ENCODE measurements at places on chromosomes 1 and 21.

DNA sequence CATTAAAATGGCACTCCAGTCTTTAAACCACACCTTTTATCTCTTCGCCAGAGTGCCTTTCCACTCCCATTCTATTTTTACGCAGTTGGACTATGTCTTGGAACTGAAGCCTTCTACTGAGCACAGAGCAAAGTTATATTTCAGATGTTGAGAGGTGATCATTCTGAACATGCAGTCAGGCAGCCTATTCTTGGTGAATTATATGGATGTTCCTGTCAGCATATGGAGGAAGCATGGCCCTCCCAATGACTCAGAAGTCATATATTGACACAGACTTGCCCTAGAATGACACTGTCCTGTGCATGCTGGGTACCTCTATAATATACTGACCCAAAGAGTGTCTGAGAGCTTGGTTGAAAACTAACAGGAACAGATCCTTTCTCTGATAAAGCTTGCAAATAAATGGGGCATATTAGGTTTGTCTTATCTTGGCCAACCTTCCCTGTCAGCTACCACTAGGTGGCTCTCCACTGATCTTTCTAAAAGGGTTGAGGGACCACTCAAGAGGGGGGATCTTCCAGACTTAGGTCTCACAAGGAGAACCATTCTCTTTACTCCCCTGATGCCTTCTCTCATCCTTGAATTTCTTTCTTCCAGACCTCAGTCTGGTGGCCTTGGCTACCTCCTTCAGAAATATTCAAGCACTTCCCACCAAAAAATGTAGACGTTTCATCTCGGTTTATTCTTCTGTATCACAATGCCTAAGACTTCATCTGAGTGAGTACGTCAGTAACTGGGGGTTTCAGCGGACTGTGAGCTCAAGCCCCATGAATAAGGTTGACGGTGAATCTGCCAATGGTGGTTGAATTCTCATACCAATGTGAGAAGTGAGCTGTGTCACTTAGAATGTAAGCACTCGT, 11.8 kb upstream of the ALG14 start:
- no peak for DNase-seq

DNA sequence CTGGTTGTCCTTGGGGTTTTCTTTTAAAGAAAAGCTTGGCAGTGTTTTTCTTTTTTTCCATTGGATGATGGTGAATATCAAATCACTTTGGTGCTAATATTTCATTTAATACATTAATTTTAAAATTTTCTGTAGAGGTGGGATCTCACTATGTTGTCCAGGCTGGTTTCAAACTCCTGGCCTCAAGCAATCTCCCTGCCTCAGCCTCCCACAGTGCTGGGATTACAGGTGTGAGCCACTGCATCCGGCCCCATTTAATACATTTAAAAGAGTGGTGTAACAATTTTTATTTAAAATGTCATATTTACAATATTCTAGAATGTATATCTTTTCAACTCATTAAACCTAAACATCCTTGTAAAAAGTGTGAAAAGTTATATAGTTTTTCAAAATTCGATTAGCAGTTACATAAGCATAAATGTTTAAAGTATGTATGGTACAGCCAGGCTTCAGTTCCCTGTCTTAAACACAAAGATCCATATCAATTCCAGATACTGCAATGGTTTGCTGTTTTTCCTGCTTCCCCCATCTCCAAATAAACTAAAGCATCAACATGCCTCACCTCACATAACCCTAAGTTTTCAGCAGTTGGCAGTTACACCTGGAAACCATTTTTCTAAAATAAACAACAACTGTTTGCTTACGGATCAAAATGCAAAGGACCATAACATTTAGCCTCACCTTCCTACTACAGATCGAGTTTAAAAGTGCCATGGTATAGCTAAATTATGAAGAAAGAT, 8.9 kb upstream of the LGALS8 start:
- no peak for DNase-seq

- no peak for DNase-seq
Measured at GRCh38 chr1:239899747-239900146, 191.9 kb upstream of the FMN2 start.

DNA sequence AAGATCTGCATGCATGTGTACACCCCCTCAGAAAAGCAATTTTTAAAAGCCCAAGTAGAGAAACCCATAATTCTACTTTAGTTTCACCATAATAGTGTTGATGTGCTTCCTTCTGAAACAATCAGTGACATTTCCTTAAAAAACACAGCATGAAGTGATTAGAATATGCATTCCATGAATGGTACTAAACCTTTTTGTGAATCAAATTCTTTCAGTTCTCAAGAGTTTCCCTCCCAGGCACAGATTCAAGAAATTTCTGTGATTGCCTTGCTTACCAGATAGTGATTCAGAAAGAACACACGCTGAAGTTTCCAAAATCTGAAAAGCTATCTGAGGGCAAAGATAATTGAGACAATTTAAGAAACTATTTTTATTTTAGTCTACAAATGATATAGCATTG, 136.4 kb upstream of the ADGRL2 start:
- no peak for DNase-seq

All from T1000 (cell line).